Stimulated activated CD8-positive, alpha-beta memory T cell treated with anti-CD3 and anti-CD28 coated beads, Interleukin-7, amount 100 ng/mL, for 48 hours (primary cell): ENCODE measurements at places on chromosomes 7 and 10.

GRCh38 chr10:126654579-126654978 lies 15.9 kb downstream of the C10orf90 start:
- DNase-seq: no peak

- DNase-seq: no peak
These were observed 13.9 kb upstream of the LRRC4 start for GRCh38 chr7:128045158-128045557.

- no peak for DNase-seq
These were observed 17.7 kb downstream of the FOXK1 start for GRCh38 chr7:4699841-4700240.

- DNase-seq: no peak
These were observed 22.3 kb downstream of the ADAMTS14 start for GRCh38 chr10:70694418-70695141.

GRCh38 chr7:74527842-74528241 lies 74.1 kb downstream of the GTF2IRD1 start:
- DNase-seq: no peak

DNA sequence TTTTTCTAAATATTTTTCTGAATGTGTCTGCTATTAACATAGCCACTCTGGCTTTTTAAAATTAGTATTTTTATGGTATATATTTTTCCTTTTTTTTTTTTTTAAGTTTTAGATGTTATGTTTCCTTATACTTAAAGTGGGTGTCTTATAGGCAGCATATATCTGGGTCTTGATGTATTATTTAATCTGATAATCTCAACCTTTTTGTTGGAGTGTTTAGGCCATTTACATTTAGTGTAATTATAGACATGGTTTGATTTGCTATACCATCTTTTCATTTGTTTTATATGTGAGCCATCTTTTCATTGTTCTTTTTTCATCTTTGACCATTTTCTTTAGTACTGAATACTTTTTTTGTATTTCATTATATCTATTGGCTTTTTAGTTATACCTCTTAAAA lies 45.0 kb downstream of the TRUB1 start:
- no peak for DNase-seq

GRCh38 chr10:108598831-108599230 lies 1324.5 kb downstream of the XPNPEP1 start:
- DNase-seq: no peak

DNA sequence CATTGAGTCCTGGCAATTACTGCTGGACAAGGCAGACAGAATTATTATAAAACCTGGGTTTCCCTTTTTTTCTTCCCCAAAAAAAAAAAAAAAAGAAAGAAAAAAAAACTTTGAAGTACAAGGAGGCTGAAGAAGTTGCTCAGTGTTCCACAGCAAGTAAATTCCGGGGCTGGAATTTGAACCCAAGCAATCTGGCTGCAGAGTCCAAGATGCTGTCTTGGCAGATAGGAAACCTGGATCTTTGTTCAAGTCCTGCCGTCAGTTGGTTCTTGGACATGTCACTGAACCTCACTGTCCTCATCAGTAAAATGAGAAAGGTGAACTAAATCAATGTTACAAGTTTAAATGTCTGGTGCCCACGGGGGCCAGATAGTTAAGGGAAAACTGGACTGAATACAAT lies 35.3 kb downstream of the ARID5B start:
- no peak for DNase-seq

DNA sequence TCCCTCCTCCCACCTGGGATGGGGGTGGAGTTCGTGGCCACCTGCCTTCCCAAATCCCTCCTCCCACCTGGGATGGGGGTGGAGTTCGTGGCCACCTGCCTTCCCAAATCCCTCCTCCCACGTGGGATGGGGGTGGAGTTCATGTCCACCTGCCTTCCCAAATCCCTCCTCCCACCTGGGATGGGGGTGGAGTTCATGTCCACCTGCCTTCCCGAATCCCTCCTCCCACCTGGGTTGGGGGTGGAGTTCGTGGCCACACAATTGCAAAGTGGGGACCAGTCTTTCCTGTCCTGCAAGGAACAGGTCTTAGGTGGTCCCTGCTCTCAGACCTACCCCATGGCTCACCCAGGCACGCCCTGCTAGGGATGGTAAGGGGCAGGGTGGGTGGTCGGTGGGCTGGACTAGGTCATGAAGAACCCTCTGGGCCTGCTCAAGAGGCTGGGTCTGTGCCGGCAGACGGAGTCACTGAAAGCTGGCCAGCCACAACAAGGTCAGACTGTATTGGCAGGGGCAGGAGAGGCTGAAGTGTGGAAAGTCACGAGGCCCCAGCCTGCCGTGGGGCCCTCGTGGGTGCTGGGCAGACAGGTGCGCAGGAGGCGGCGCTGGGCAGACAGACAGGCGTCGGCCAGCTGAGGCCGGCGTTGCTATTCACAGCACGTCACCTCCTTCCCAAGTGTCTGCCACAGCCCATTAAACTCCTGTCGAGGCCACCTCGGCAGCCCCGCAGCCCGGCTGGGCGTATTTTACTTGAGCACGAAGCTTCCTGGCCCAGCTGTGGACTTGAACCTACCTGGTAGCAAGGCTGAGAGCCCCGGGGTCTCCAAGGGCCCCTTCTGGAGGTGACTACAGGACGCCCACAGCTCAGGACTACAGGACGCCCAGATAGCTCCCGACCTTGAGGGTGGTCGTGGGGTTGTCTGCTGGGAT lies 4.1 kb downstream of the KNDC1 start:
- DNase-seq: no peak

- no peak for DNase-seq
These were observed 54.6 kb downstream of the HTR5A start for GRCh38 chr7:155124706-155125105.

DNA sequence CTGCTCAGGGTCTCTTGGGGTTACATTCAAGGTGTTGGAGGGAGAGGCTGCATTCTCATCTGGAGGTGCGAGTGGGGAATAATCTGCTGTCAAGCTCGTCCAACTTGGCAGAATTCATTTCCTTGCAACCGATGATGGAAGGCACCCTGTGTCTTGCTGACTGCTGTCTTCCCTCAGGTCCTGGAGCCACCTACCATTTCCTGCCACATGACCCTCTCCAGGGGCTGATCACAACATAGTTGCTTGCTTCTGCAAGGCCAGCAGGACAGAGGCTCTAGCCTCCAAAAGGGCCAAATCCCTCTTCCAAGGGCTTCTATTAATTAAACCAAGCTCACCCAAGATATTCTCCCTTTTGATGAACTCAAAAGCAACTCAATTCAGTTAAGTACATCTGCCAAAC lies 14.2 kb upstream of the BRI3 start:
- no peak for DNase-seq

DNA sequence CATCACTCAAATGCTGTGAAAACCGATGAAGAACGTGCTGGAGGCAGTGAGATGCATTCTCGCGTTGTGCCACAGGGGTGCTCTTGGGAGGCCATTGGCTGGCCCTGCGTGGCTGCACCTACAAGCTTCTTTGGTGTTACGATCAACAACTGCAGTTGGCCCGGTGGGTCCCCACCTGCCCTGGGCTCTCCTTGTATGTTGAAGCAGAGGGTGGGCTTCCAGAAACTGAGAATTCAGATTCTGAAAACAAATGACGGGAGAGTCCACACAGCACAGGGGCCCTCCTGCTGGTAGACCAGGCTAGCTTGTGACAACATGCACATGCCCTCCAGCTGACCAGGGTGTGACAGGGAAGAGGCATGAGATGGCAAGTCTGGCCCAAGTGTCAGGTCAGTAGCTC lies 23.7 kb upstream of the DDC start:
- no peak for DNase-seq

DNA sequence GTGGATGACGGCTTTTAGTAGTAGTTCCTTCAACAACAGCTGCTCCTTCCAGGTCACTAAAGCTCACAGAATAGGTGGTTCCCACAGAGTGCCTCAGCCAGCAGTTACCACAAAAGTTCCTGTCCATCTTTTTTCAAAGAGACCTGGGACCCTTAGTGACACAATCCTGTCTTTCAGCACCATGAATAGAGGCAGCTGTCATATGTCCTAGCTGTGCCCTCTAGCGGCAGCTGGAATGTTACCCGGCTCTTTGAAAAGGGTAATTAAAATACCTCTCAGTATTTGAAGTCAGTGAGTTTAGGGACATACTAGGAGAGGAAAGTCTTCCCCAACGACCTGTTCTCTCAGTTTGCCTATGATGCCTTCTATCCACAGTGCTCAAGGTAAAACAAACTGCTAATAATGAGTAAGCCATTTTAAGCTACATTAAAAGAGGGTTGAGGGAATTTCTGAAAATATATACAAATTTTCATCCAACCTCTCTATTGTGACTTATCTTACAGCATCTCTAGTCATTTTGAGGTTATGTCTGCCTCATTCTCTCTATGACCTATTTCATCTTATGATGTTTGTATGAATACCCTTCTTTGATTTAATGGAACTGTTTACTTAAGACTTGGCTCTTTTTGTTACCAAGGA lies 290.8 kb downstream of the NXPH1 start:
- no peak for DNase-seq

DNA sequence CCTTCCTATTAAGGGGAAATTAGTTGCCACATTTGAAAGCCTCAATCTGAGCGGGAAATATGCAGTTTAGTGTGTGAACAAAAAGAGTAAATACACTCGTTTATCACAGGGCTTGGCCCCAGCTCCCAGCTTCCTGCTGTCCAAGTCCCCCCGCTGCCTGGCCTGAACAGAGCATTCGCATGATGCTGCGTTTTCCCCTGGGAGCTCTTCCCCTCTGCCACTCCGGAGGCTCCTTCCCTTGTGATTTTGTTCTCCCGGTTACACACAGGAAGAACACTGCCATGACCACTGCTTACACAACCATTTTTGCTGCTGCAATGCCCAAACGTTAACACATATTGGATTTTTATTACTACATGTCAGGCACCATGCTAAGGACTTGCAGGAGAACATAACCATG lies 120.7 kb upstream of the ADARB2 start:
- DNase-seq: no peak

DNA sequence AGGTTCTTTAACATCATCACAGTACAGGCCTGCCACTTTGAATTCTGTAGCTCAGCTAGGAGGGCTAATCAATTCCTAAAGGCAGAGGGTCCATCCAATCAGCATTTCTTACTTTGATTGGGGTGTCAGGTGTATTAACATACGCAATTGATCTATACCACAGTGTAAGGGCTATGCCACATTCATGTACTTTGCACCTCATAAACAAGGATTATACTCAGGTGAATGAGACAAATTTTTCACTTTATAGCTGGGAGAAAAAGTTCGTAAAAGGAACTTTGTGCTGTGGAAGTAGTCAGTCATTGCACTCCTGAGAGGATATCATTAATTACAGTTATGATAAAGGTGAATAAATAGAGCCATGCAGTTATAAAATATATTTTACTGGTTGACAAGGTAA lies 119.9 kb upstream of the AHR start:
- no peak for DNase-seq

DNA sequence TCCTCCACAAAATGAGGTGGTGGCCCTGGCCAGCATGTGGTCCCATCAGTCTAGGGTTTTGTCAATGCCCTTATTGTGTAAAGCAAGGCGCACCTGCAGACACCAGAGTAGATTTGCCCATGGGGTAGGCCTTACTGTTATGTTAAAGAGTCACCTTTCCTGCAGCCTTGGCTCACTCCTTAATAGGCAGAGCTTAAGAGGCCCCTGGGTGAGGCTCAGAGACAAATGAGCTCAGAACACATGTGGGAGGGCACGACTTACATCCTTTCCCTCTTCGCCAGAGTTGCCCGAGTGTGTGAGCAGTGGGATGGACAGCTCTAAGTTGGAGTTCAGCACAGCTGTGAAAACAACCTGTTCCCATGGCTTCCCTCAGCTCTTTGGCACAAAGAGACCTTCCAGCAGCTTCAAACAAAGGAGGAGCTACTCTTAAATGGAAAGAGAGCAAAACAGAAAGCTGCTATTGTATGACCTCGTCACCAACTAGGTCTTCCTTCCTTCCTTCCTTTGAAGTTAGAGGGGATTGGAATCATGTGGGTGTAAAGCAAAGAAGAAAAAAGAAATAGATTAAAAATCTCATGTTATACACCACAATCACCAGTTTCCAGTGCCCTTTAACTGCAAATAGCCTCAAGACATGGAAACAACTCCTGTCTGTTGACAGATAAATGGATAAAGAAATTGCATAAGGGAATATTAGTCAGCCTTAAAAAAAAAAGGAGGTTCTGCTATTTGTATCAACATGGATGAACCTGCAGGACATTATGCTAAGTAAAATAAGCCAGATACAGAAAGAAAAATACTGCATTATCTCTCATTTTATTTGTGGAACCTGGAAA lies 11.9 kb upstream of the XPNPEP1 start:
- DNase-seq: no peak

DNA sequence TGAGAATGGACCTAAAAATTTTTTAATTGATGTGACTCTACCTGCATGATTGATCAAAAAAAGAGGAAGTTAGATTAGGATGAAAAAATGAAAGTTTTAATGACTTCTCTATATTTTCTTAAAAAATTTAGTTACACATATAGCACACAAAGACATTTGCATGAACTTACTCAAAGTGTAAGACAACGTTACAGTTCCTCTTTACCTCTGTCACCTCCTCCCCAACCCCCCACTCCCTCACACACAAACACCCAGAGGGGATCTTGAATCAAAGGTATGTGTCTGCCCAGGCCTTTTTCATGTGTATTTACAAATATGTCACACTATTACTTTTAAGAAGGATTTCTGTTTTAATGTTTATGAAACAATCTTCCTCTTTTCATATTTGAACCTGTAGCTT lies 20.6 kb upstream of the CDCA7L start:
- DNase-seq: no peak

- DNase-seq: no peak
These were observed 1.6 kb downstream of the KLHDC10 start for GRCh38 chr7:130071701-130072622.
